ENCODE measurements at places on chromosomes 7 and 10.

DNA sequence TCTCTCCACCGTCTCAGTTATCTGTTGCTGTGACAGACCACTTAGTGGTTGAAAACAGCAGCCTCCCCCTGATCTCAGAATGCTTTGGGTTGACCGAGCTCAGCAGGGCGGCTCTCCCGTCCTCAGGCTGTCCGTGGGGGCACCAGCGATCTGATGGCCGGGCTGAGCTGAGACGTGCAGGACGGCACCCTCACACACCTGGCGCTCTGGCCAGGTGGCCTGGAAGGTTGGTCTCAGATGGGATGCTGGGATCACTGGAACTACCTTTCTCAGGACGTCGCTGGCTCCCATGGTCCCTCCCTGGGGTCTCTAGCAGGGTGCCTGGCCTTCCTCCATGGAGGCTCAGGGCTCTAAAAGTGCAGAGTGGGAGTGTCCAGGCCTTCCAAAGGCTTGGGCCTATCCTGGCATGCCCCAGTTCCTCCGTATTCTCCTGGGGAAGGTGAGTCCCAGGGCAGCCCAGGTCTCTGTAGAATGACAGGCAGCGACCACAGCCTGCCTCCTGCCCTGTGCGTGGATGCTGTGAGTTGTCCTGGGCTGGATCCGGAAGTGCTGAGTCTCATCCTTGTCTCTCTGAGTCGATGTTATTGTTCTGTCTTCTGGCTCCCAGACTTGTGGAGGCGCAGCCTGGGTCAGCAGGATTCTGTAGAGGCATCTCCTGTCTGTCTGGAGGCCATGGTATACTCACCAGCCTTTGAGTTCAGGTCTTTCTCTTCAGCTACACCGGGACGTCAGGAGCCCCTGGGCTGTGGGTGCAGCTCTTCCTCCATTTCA lies 12.2 kb upstream of the PWWP2B start:
- peak; percentile 89 for DNase-seq

DNA sequence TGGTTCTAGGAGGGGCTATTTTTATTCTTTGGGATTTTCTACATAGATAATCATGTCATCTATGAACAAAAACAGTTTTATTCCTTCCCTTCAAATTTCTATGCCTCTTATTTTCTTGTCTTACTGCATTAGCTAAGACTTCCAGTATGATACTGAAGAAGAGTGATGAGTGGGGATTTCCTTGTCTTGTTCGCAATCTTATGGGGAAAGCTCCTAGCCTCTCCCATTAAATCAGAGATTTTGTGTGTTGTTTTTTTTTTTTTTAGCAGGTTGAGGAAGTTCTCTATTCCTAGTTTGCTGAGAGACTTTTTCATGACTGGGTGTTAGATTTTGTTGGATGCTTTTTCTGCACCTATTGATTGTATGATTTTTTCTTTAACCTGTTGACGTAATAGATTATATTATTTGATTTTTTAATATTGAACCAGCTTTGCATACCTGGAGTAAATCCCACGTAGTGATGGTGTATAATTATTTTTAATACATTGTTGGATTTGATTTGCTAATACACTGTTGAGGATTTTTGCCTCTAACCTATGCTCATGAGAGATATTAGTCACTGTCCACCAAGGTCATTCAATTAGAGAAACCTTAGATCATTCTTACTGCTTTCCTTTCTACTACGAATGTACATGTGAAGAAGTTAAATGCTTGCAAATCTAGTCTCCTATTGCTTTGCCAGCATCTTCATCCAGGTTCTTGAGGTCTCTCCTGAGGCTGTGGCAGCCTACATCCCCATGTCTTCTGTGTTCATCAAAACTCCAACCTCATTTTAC lies 6.5 kb downstream of the ATP5F1C start:
- DNase-seq = no peak

DNA sequence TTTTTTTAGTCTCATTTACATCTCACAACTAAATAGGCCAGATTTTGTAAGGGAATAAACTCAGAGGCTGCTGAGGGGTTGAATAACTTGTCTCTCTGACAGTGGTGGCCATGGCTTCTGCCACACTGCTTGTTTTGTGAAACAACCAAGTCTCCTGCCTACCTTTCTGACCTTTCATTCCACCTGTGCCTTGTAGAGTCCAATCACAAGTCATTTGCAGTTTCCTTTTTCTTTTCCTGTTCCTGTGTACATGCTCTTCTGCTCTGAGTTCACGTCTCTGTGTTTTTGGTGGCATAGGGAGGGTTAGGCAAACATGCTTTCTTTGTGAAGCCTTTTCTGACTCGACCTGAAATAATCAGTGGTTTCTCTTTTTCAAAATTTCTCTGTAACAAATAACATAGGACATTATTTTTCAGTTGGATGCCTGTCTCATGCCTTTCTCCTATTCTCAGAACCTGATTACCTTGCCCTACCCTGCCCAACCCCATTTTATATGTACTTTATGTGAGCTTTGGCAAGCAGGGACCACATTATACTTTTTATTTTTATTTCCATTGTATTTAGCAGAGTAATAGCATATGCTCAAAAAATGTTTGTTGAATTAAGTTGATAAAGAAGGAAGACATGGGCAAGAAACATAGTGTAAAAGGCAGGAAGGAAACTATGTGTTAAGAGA lies 81.7 kb downstream of the HDAC9 start:
- no peak for DNase-seq

GRCh38 chr10:107442035-107442505 lies 277.6 kb upstream of the SORCS1 start:
- DNase-seq = peak; percentile 31

- peak; percentile 41 for DNase-seq
Measured at GRCh38 chr10:102658802-102659201, 14.5 kb downstream of the TRIM8 start.

- no peak for DNase-seq
Measured at GRCh38 chr10:68027429-68027828, 47.7 kb downstream of the HERC4 start.

- no peak for DNase-seq
Measured at GRCh38 chr7:11592699-11593098, 239.3 kb downstream of the THSD7A start.

DNA sequence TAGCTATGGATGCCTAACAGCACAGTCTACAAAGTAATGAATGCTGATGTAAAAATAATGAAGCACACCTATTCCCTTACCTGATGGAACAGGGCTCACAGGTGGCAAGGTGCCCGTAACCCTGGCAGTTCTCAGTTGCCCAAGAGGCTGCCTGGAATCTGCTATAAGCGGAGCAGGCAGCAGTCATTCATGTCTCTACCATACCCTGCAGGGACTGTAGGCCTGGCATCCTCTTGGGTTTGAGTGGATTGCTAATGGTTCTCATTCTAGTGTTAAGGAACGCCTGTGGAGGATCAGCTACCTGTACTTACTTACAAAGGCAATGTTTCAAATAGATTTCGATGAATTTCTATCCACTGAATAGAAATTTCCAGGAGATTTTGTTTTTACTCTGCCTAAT lies 38.4 kb downstream of the BAIAP2L1 start:
- no peak for DNase-seq
